H4 (cell line): ENCODE measurements at places on chromosomes 7 and 10. TPM values are rescaled to one million over a fixed set of nuclear protein-coding genes. Genes with fewer than 3 reads are reported as not detected.
A peak's percentile ranks its signal among the peaks of the same experiment; 100 is the strongest.

GRCh38 chr7:100516135-100516812 is 22.7 kb upstream of the AGFG2 start:
- DNase-seq = peak; percentile 97

DNA sequence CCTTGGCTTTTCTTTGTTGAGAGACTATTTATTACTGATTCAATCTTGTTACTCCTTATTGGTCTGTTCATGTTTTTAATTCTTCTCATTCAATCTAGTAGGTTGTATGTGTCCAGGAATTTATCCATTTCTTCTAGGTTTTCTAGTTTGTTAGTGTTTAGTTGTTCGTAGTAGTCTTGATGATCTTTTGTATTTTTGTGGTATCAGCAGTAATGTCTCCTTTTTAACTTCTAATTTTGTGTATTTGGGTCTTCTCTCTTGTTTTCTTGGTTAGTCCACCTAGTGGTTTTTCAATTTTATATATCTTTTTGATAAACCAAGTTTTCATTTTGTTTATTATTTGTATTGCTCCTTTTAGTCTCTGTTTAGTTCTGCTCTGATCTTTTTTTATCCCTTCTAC is 546.9 kb upstream of the TPK1 start:
- no peak for DNase-seq

GRCh38 chr7:49789736-49790135 is 16.3 kb downstream of the VWC2 start:
- no peak for DNase-seq

- DNase-seq = no peak
Measured at GRCh38 chr7:43937444-43937843, 11.2 kb downstream of the UBE2D4 start.

Gene SFTPA1
- not detected in 2 replicates for total RNA-seq

- no peak for DNase-seq
Measured at GRCh38 chr10:86336341-86336740, 30.3 kb downstream of the GRID1 start.

GRCh38 chr10:71603150-71603549 is 116.4 kb downstream of the C10orf105 start:
- no peak for DNase-seq

Gene ALDH18A1
- total RNA-seq = 78.3 and 80.4 TPM in 2 replicates

- DNase-seq = no peak
Measured at GRCh38 chr7:5758286-5758685, 23.2 kb downstream of the RNF216 start.

Gene OR2A5
- total RNA-seq = not detected in 2 replicates

DNA sequence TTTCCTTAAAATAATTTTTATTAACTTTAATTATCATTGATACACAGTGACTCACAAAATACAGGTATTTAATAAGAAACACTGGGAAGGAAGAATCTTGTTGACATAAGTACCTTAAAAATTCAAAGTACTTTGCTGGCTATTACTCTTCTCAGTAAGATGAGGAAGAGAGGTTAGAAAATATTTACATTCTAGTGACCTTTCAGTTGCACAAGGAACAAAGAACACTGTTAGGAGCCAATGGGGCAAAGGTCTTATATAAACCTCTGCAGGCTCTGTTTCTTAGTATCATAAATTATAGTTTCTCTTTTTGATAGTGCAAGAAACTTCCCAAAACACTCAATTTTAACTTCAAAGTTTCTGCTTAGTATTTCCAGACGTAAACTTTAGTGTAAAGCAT is 4.8 kb upstream of the TAX1BP1 start:
- DNase-seq = no peak

- no peak for DNase-seq
Measured at GRCh38 chr10:82392533-82392932, 517.5 kb downstream of the NRG3 start.

- no peak for DNase-seq
Measured at GRCh38 chr10:98420786-98421185, 5.8 kb upstream of the PYROXD2 start.

Gene LANCL2
- total RNA-seq = 37.0 and 43.6 TPM in 2 replicates

DNA sequence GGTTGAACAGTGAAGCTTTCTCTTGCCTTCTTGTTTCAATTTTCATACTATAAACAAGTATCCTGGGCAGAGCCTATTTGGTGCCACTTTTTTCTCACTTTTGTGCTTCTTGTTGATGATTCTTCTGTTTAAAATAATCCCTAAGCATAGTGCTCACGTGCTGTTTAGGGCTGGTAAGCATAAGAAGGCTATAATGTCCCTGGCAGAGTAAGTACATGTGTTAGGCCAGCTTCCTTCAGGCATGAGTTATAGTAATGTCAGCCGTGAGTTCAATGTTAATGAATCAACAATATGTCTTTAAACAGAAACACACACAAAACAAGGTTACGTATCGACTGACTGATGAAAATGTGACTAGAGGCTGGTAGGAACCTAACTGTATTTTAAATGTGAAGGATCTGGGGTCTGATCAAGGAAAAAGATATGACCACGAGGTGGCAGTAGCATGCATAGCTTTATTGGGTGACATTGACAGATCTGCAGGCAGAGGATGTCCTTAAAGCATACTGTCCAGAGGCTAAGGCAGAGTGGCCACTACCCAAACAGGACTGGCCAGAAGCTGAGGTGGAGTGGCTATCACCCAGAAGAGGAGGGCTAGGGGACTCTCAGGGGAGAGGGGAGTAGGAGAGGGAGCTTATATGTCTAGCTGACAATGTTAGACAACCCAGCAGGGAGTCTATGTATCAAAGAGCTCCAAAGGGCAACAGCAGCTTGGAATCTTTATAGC is 113.7 kb downstream of the BRAF start:
- DNase-seq = peak; percentile 59

- no peak for DNase-seq
Measured at GRCh38 chr10:3009341-3009740, 58.0 kb upstream of the PFKP start.

Gene ENO4
- 0.17 and 0.58 TPM in 2 replicates for total RNA-seq

Gene CNTNAP2
- total RNA-seq = 1.7 and 2.8 TPM in 2 replicates

- no peak for DNase-seq
Measured at GRCh38 chr10:7075110-7075509, 335.7 kb downstream of the SFMBT2 start.

DNA sequence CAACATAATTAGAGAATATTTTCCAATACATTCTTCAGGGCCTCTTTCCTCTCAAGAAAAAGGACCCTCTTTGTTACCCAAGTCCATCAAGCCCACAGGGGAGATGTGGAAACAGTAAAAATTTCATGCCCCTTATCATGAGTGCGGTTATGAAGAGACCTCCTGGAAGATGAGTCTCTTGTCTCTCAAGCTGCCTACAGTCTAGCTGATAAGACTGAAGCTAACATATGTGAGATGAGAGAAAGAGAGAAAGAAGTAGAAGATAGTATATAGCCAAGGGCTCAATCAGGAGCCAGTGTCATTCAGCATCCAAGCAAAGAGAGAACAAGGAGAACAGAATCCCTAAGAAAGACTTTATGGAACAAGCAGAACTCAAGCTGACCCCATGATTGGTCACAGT is 75.9 kb upstream of the CABCOCO1 start:
- DNase-seq = no peak

- DNase-seq = no peak
Measured at GRCh38 chr7:82051601-82052000, 281.8 kb upstream of the HGF start.

DNA sequence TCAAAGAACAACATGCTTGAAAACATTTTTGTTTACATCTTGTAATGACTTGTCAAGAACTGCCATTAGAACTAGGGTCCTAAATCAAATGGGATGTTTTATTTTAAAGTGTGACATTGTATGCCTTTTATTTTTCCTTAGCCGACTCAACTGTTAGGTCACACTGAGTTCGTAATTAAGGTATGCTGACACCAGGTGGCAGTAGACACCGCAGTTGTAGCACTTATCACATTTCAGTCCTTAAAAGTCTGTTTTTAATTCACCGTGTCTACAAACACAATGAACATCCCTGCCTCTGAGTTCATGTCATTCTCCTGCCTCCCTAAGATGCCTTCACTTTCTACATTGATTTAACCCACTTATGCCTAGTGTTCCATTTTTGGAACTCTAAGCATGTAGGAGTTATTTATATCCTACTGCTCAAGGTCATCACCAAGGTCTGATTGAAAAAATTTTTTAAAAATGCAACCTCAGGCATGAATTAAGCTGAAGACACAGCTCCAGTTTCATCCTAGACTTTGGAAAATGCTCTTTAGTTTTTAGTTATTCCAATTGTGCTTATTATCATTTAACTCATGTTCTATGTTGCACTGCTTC is 186.1 kb downstream of the BMPER start:
- peak; percentile 71 for DNase-seq

DNA sequence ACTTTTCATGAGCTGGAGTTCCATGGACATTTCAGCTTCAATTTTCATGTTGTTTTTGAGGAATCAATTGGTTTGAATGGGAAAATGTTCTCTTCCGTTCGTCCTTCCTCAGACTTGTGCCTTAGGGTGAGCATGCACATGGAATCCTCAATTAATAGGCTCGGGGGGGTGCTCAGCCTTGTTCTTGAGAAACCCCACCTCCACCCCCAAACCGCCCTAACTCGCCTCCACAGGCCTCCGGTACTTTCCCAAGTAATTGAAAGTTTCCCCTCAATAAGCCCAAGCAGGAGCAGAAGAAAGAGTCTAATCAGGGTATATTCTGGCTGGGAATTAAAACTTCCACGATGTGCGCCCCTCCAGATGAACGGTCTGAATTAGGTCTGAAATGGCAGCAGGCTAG is 945.2 kb downstream of the GRID1 start:
- DNase-seq = no peak

Gene TEX47
- not detected in 2 replicates for total RNA-seq

Gene FFAR4
- not detected in 2 replicates for total RNA-seq

DNA sequence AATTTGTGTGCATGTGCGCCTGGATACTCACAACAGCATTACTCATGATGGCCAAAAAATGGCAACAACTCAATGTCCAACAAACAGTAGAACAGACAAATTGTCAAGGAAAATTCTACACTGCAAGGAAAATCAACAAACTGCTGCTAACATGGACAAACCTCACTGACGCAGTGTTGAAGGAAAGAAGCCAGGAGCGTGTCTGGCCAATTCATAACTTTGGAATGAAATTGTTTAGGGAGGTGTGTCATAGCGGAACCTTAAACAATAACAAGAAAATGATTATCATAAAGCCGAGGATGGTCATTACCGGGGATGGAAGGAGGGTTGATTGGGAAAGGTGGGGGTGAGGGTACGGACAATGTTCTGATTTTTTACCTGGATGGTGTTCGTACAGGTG is 29.1 kb downstream of the ALOX5 start:
- DNase-seq = no peak

Gene TACR2
- not detected in 2 replicates for total RNA-seq

Gene SDK1
- total RNA-seq = 5.1 and 7.4 TPM in 2 replicates

DNA sequence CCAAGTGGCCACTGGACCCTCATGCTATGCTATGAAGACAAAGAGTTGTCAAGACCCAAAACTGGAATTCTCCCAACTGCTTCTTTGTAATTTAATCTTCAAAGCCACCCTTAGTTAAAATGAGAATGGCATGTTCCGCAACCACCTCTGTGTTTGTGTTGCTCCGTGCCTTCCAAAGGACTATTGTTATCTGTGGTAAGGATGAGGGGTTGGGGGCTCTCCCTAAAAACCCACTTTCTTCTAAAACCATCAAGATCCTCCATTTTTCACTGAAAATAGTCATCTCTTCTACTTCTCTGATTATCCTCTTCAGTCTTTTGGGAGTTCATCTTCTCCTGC is 222.1 kb upstream of the AOAH start:
- no peak for DNase-seq

Gene CYP2C19
- not detected in 2 replicates for total RNA-seq

- DNase-seq = no peak
Measured at GRCh38 chr10:102951316-102951715, 33.2 kb downstream of the CNNM2 start.

Gene GSTO1
- 171 and 239 TPM in 2 replicates for total RNA-seq
